ENCODE measurements at places on chromosomes 4 and X.

GRCh38 chr4:77994194-77994721 is 62.9 kb upstream of the FRAS1 start:
- no peak overlapping the region for H3K27ac ChIP-seq
- no peak overlapping the region for H3K4me3 ChIP-seq
- no peaks in the 10 kb centered on the region for H3K4me1 ChIP-seq
- no peaks in the 10 kb centered on the region for H3K36me3 ChIP-seq
- DNase-seq, result peak; percentile 5
- peaks cover 6% of the 10 kb centered on the region for H3K27me3 ChIP-seq

DNA sequence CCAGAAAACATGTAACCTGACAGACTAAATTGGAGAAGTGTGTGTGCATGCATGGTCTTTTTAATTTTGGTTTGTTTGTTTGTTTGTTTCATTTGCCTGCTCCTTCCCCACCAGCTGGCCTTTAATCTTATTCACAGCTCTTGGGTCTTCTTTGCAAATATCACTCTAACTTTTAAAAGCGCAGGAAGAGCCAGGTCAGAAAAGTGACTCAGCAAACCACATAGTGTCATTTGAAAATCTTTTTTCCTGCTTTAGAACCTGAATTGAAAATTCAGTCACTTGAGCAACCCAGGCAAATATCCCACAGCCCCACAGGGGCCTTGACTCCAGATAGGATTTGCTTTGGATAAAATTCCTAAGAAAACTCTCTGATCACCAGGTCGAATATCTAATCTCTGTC is 4.6 kb downstream of the TMEM255A start:
- peaks cover 6% of the 10 kb centered on the region for H3K27me3 ChIP-seq
- H3K4me1 ChIP-seq, result peaks cover 20% of the 10 kb centered on the region
- H3K4me3 ChIP-seq, result no peak overlapping the region
- no peaks in the 10 kb centered on the region for H3K36me3 ChIP-seq
- DNase-seq, result no peak
- no peak overlapping the region for H3K27ac ChIP-seq

- peaks cover 7% of the 10 kb centered on the region for H3K4me1 ChIP-seq
- H3K27me3 ChIP-seq, result peaks cover 5% of the 10 kb centered on the region
- no peak overlapping the region for H3K27ac ChIP-seq
- H3K36me3 ChIP-seq, result no peaks in the 10 kb centered on the region
- no peak for DNase-seq
- no peak overlapping the region for H3K4me3 ChIP-seq
These were observed 42.2 kb upstream of the HSD17B10 start for GRCh38 chrX:53476371-53476770.

- peaks cover 36% of the 10 kb centered on the region for H3K36me3 ChIP-seq
- no peak for DNase-seq
- H3K27me3 ChIP-seq, result no peaks in the 10 kb centered on the region
- peaks cover 44% of the 10 kb centered on the region for H3K4me1 ChIP-seq
- H3K4me3 ChIP-seq, result peak overlapping the region; percentile 51
These were observed 32.7 kb upstream of the NKRF start for GRCh38 chrX:119638725-119639471.

- no peak overlapping the region for H3K27ac ChIP-seq
- peaks cover 10% of the 10 kb centered on the region for H3K36me3 ChIP-seq
- no peak for DNase-seq
- peaks cover 13% of the 10 kb centered on the region for H3K4me1 ChIP-seq
- H3K27me3 ChIP-seq, result peaks cover 27% of the 10 kb centered on the region
- peak overlapping the region; percentile 88 for H3K4me3 ChIP-seq
These were observed 1.3 kb downstream of the MSX1 start for GRCh38 chr4:4860600-4861389.

DNA sequence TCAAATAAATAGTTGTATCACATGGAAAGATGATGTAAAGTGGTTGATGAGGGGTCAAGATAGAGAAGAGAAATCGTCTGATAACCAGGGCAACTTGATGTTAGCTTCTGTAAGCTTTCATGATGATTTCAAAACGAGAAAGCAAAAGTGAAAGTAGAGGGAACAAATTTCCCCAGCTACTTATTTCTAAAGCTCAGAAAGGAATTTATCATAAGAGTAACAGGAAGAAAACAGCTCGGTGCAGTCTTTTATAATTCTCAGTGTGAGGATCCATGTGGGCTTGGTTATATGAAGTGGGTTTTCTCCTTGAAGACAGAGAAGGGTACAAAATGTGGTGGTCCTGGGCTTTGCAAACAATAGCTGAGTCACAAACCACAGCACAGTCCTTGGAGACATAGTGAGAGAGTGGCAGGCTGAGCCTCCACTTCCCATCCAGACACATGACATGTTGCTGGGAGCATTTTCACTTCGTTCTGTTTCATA is 32.1 kb upstream of the GLRA2 start:
- DNase-seq, result no peak
- peaks cover 4% of the 10 kb centered on the region for H3K4me1 ChIP-seq
- peak overlapping the region; percentile 85 for H3K4me3 ChIP-seq
- H3K36me3 ChIP-seq, result no peaks in the 10 kb centered on the region

DNA sequence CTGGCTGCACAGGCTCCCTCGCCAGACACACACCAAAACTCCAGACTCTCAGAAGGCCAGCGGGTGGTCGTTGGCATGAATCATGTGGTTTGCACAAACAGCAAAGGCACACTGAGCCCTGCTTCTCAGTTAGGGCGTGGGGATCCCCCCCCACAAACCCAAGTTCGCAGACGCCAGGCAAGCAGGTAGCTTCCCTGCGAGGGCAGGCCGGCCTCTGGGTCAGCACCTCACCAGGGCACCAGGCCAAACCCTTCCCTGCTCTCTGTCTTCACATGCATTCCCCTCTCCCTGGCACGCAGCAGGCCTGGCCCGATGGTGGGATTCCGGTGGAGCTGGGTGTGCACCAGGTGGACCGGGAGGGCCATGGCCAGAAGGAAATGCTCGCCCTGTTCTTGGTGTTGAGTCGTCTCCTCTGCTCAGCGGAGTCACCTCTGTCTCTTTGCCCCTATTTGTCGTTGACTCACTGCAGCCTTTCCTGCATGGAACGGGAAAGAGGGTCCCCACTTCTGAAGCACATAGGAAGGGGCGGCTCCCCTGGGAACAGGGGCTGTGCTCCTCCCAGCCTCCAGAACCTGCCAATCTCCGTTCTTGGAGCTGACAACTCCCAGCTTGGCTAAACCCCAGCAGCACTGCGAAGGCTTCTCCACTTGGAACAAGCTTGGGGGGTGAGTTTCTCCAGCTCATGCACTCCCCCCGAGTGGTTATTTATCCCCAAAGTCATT is 51.4 kb downstream of the SORCS2 start:
- H3K4me3 ChIP-seq, result no peak overlapping the region
- peaks cover 6% of the 10 kb centered on the region for H3K27me3 ChIP-seq
- peaks cover 1% of the 10 kb centered on the region for H3K36me3 ChIP-seq
- H3K27ac ChIP-seq, result no peak overlapping the region

DNA sequence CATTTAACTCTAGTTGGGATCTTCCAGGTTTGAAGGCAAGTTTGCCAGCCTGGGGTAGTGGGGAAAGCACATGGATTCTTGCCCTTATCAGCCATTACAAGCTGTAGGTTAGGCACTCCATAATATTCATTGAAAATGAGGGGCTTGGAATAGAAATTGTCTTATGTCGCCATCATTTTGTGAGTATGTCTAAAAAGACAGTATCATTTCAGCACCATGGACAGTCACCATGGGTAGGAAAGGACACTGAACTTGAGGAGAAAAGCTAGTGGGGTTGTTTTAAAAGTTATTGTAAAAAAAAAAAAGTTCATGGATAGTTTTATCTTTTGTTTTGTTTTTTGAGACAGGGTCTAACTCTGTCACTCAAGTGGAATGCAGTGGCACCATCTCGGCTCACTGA is 356.1 kb downstream of the HNRNPD start:
- H3K27ac ChIP-seq, result no peak overlapping the region
- DNase-seq, result no peak
- no peak overlapping the region for H3K4me3 ChIP-seq
- H3K36me3 ChIP-seq, result peaks cover 3% of the 10 kb centered on the region

GRCh38 chrX:71291381-71291780 is 7.9 kb downstream of the NONO start:
- peaks cover 2% of the 10 kb centered on the region for H3K4me1 ChIP-seq
- no peak overlapping the region for H3K27ac ChIP-seq
- DNase-seq, result no peak
- no peak overlapping the region for H3K4me3 ChIP-seq
- H3K36me3 ChIP-seq, result peaks cover 13% of the 10 kb centered on the region

- H3K4me1 ChIP-seq, result no peaks in the 10 kb centered on the region
- DNase-seq, result no peak
- no peaks in the 10 kb centered on the region for H3K36me3 ChIP-seq
- no peak overlapping the region for H3K27ac ChIP-seq
These were observed 246.7 kb downstream of the GPAT3 start for GRCh38 chr4:83782591-83782990.

All from memory B cell (primary cell).